Activated naive CD4-positive, alpha-beta T cell treated with anti-CD3 and anti-CD28 coated beads, Interleukin-2, amount 50 U/mL, for 72 hours (primary cell): ENCODE measurements at places on chromosomes 3 and 15. TPM values are rescaled to one million over a fixed set of nuclear protein-coding genes. Genes with fewer than 3 reads are reported as not detected.

GRCh38 chr15:89666858-89667705 is 11.8 kb upstream of the KIF7 start:
- no peak for DNase-seq

DNA sequence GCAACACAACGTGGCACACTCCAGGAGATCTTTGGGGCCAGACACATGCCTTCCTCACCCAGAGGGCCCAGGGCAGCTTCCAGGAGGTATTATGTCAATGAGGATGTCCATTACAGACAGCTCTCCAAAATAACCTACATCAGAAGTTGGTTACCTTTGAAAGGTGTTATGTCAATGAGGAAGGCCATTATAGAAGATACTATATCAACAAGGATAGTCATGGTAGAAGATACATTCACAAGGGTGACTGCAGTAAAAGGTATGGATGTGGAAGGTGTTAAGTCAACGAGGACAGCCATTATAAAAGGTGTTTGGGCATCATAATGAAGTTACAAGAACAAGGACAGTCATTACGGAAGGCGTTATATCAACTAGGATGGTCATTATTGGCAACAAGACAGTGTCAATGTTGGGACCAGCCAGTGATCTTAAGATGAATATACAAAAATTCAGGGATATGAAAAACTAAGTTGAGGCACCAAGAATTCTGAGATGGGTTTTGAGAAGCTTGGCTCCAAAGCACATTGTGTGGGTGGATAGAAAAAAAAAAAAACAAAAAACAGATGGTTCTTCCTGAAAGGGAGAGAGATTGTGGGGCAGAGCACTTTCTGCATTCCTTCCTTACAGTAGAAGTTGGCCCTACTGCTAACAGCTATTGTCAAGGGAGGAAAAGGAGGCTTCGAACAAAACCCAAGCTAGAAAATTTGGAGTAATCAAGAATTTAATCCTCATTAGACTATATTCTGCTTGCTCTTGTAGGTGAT is 11.2 kb downstream of the CDCP1 start:
- no peak for DNase-seq

GOLGA8O gene
- total RNA-seq: 1.5 TPM

DNA sequence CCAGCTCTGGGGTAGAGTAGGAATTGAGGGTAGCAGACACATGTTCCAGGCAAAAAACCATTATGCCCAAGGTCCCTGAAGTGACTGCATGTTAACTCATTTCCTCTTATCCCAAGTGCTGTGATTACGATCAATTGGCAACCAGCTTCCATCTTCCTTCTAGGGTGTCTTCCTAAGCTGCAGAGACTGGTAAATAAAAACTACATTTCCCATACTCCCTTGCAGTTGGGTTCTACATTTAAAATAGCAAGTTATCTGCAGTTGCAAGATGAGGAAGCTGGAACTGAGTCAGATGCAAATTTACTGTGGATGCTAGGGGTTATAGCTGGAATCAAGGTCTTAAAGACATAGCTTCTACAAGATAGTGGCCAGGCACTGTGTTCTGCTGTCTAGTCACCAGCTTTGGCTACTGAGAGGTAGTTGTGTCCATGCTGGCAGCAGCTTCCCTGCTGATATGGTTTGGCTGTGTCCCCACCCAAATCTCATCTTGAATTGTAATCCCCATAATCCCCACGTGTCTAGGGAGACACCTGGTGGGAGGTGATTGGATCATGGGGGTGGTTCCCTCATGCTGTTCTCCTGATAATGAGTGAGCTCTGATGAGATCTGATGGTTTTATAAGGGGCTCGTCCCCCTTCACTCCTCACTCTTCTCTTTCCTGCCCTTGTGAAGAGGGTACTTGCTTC is 51.3 kb upstream of the FBN1 start:
- no peak for DNase-seq

CSPG5 gene
- 1.2 TPM for total RNA-seq

DNA sequence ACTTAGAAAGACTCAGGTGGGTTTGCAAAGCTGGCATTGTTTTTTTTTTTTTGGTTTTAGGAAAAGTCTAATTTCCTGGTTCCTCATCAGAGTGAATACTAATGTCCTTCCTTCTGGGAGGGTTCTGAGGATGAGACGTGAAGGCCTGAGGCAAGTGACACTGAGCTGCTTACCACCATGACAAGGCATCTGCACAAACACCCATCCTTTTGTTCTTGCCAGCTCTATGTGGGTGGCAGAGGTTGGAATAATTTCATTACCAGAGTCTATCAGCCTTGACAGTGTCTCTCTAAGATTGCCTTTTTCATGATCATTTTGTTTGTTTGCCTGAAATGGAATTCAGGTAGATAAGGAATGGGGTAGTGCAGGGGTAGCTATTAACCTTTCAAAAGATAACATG is 17.1 kb downstream of the RTP4 start:
- no peak for DNase-seq

GRCh38 chr15:64232400-64232799 is 69.6 kb upstream of the PPIB start:
- DNase-seq: no peak

P2RY14 gene
- total RNA-seq: 0.68 TPM

DNA sequence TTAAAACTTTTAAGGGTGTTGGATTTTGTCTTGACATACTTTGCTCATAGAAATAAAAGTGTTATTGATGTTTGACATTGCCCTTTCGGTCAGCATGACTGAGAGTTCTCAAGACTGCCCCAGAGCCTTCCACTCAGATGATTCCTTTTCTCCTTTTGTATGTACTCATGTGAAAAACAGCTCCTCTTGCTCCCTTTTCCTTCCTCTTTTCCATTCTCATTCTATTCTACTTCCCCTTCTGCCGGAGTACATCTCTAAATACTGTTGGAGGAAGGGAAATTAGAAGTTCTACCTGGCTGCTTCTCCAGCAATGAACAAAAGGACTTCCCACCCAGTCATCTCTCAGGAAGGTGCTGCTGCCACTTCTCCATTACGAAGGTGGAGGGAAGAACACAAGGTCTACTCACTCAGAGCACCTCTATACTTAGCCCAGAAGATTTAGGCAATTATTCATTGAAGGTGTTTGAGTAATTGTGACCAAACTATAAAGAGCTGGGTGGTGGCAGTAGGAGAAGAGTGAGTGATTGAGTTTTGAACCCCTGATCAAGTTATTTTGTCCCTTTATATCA is 163.8 kb upstream of the MBNL1 start:
- no peak for DNase-seq

SV2B gene
- total RNA-seq: 0.20 TPM

PPM1L gene
- 3.5 TPM for total RNA-seq

GRCh38 chr3:194315965-194316361 is 35.2 kb downstream of the CPN2 start:
- no peak for DNase-seq

- no peak for DNase-seq
Observed at GRCh38 chr3:9247941-9248521, 1.4 kb downstream of the SRGAP3 start.

- no peak for DNase-seq
Observed at GRCh38 chr15:88465633-88466224, 1.5 kb downstream of the MRPL46 start.

DNA sequence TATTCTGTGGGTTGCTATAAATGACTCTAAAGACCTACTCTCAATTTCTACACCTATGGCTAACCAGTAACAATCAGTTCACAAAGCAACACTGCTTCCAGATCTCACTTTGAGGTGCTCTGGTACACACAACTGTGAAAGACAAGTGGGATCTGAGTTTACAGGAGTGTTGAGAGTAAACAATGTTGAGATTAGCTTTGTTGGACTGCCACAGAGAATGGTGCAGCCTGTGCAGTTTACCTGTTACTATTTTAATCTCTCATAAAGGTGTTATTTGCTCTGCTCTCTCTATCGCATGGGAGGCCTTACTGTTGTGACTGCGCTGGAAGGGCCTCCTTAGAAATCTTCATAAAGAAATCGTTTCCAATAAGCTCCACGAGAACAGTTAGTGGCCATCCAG is 112.0 kb downstream of the SOX2 start:
- no peak for DNase-seq

GRCh38 chr3:110324171-110324705 is 747.4 kb upstream of the NECTIN3 start:
- DNase-seq: no peak

DNA sequence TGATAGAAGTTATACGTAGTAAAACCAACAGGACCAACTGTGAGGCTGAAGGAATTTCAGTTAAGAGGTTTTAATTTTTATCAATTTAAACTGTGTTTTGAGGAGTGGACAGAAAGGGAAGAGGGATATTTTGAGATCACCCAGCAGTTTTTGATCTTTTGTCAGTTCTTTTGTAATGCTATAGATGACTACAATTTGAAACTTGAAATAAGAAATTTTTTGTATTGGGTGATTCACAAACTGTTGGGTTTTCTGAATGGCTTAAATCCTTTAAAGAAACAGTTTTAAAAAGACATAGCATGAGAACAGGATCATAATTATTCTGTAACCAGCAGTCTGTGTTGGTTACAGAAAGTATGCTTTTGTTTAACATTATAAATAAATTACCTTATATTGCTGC is 67.4 kb downstream of the TCF12 start:
- DNase-seq: no peak

GRCh38 chr3:53671192-53671960 is 174.8 kb downstream of the CHDH start:
- DNase-seq: no peak

DNA sequence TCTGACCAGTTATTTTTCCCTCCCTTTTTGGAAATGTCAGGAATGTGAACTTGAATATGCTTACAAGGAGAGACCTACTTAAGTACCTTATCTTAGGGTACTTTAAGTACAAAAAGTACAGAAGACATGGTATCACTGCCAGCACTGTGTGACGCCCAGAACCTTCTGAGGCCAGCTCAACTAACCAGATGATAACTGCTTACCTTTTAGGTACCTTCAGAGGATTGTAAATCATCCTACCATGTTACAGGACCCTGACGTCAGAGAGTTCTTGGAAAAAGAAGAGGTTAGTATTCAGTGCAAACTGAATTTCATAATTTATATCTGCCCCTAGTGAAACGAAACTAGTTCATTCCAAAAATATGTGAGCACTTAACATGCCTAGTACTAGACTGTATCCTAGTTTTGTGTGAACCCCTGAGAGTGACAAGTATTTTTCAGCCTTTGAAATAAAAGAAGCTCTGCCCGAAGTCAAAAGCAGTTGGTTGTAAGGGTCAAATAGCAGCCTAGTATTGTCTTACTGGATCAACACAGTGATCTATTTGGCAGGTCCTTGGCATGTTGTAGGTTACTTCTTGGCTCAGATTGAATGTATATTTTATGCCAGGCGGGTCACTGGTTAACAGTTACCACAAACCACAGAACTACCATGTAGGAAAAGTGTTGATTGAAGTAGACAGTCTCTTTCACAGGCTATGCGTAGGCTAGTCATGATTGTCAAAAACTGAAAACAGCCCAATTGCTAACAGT is 23.8 kb upstream of the SNX22 start:
- DNase-seq: no peak

TICRR gene
- 30.8 TPM for total RNA-seq

MYEF2 gene
- total RNA-seq: 33.0 TPM

GRCh38 chr3:161314836-161315395 is 56.4 kb downstream of the SPTSSB start:
- no peak for DNase-seq

ZBTB20 gene
- total RNA-seq: 9.2 TPM

DNA sequence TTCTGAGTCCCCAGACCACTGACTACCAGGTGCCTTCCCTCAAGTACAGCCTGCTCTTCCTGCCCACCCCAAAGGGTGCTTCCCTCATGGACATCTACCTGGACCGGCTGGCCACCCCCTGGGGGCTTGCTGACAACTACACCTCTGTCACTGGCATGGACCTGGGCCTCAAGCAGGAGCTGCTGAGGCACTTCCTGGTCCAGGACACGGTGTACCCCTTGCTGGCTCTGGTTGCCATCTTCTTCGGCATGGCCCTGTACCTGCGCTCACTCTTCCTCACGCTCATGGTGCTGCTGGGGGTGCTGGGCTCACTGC is 9.3 kb downstream of the DISP2 start:
- DNase-seq: peak; percentile 21

- DNase-seq: no peak
Observed at GRCh38 chr3:182715006-182715405, 78.3 kb upstream of the ATP11B start.

DNA sequence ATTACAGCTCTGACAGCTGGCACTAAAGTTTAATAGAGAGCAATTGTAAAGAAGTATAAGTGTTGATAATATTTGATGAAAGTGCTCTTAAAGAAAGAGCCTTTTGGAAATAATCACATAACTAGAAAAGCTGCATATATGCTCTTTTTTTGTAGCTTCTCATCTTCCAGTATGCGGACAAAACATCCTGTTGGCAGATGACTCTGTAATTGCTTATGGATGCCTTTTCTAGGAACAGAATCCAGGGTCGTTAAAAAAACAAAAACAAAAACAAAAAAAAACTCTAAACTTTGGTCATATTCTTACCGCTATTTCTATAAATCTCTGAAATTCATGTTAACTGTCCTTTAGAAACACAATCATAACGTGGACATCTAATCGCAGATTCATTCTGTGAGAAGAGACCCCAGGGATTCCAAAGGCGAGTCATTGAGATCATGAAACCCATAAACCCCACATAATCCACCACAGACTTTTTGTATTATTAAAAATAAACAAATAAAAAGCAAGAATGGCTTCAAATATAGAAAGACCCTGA is 109.8 kb downstream of the EPHA3 start:
- DNase-seq: no peak

NR2E3 gene
- not detected for total RNA-seq
